ENCODE measurements at places on chromosomes 12 and 14.

GRCh38 chr12:52912711-52913430, 8.0 kb upstream of the KRT8 start:
- no peak for DNase-seq

DNA sequence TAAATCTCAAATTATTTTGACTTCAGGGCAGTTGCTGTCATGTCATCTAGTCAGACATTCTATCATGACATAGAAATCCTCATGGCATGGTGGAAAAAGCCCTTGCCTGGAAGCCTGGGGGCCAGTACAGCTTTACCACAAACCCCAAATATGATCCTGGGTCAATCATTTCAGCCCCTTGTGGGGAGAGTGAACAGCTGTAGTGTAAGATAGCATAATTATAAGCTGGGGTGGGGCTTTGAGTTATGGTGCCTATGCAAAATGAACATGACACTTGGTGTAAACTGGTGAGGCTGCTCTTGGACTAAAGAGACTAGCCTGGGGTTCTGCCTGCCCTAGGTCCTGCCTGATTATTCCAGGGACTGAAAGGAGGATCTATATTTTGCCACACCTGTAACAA, 207.7 kb upstream of the DDHD1 start:
- no peak for DNase-seq

GRCh38 chr12:130879781-130880389, 8.0 kb downstream of the RAN start:
- DNase-seq, result no peak

- no peak for DNase-seq
Observed at GRCh38 chr12:304805-305204, 42.2 kb upstream of the SLC6A13 start.

DNA sequence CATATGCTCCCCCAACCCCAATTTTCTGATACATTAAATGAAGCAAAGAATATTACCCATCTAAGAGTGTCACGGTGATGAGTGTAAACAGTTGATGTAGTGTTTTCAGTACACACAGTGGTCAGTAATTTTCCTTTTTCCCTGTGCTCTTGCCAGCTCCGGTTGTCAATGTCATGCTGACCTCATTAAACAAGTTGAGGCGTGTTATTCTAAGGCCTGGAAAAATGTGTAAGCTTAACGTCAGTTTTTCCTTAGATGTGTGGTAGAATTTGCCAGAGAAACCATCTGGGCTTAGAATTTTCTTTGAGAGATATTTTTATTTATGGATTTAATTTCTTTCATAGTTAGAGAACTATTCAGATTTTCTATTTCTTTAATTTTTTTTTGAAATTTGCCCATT, 11.7 kb upstream of the SERPINA6 start:
- DNase-seq, result no peak

GRCh38 chr12:23893611-23894010, 55.9 kb downstream of the SOX5 start:
- no peak for DNase-seq

DNA sequence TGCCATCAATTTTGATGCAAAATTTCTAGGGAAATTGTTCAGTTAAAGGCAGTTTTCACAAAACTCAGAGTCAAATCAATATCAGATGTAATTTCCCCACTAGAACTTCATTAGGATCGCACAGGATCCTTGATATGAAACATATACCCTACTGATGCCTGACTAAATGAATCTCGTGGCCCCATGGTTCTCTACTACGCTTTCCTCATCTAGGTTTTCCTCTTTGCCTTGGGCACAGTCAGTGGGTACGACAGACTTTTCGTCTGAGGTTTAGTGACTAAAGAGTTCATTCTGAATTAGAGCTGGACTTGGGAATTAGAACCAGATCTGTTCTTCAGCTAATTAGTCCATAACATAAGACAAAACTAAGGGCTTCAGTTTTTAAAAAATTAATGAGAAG, 42.5 kb upstream of the GNPNAT1 start:
- peak; percentile 74 for DNase-seq

GRCh38 chr14:43939836-43940235, 567.2 kb downstream of the FSCB start:
- no peak for DNase-seq

DNA sequence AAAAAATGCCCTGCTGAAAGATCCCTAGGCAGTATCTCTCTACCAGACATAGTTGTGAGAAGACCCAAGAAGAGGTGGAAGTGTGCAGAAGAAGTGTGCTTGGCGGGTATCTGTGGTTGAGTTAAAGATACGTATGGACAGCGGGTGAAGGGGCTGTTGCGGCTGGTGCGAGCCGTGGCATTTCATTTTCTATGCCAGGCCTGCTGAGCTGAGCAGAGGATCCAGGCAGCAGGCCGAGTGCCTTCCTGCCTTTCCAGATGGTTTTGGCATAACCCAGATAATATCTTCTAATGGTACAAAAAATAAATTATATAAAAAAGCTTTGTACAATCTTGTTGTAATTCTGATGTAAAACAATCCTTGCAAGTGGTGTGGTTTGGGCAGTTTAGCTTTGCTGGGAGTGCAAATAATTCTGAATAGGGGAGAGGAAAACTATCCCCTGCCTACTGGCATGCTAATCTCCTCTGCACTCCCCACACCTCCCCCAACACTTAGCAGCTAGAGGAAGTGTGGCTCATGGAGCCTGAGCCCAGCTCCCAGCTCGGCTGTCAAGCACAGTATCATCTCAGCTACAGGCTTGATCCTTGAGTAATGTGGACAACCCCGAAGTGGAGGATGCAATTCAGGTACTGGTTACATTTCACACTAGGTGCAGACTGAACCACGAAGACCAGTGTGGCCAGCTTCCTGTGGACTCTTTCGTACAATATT, 168.9 kb downstream of the VRK1 start:
- peak; percentile 46 for DNase-seq

DNA sequence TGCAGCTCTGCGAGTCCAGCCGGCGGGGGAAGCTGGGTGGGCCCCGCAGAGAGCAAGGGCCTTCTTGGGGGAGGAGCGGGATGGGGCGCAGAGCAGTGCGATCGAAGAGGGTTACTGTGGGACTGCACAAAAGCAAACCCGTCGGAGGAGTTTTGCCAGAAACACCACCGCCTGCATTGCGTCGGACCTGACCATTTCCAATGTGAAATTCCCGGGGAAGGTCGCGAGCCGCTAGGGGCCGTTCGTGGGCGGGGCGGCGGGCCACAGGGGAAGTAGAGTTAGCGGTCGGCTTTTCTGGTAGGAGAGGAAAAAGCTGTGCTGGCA, 333 bp upstream of the KCNA1 start:
- no peak for DNase-seq

DNA sequence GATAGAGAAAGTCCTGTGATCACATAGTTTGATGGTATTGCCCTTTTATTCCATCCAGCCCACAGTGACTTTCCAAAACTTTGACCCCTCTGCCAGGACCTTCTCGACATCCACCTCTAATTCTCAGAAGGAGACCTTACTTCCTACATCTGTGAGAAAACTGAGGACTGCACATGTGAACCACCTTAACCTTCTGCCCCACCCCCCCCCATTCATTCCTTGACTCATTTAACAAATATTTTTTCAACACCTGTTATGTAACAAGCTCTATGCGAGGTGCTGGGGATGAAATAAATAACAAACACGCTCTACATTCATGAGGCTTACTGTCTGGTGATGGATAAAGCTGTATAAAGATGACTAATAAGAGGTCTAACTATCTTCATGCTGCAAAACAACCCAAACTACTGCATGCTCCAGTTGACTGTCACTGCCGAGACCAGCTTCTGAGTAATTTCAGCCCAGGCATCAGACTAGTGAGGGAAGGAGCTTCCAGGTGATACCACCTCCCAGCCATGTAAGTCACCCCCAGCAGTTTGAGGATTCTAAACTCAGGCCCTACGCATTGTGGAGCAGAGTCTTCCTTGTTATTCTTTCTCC, 1.9 kb upstream of the HAL start:
- no peak for DNase-seq

GRCh38 chr14:94132285-94132887, 3.0 kb upstream of the IFI27L2 start:
- peak; percentile 71 for DNase-seq

DNA sequence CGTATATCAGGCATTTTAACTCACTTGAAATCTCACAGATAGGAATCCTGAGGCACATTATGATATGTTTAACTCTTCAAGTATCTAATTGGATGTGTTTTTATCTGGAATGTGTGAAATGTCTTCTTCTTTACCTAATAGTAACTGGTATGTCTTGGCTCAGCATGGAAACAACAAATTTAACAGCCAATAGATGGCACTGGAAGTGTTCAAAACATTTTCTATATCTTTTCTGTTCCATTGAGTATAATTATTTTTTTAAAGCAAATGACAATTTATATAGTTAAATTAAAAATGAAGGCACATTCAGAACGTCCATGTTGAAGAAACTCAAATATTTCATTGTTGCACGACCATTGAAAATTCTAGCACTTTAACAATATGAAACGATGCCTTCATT, 164.6 kb upstream of the SLC16A7 start:
- DNase-seq, result no peak

DNA sequence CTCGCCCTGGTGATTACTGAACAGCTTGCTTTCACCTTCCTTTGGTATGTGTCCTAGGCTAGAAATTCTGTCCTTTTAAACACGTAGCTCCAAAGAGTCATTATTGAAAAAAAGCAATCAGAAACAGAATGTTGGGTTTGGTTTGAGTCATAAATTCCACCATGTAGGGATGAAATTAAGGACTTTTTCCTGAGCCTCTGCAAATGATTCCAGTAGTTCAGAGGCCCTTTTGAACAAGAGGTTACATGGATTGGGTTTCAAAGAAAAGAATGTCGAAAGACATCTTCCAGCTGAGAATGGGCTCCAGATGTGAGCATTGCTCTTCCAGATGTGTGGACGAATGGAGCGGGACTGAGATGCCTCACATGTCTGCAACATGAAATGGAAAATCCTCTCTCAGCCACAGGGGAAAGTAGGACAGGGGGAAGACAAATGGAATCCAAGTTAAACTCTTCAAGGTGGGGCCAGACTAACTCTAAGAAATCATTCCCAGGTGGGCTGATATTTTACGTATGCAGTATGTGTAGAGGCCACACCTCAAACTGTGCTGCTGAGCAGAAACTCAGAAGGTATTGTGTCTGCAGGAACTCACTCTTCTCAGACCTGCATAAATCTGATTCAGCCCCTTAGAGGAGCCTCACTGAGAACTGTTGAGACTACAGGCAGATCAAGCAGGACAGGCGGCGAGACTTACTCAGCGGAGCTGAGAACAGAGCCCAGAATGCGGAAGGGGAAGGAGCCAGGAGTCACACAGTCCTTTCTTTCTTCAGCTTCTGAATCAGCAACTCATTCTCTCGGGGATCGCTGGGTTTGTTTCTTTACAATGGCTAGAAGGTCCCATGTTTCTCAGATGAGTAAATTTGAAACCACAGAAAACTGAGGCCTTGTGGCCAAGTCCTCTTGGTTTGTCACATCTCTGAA, 23.3 kb upstream of the EMP1 start:
- no peak for DNase-seq

- no peak for DNase-seq
Observed at GRCh38 chr12:549476-550082, 89.8 kb downstream of the B4GALNT3 start.

DNA sequence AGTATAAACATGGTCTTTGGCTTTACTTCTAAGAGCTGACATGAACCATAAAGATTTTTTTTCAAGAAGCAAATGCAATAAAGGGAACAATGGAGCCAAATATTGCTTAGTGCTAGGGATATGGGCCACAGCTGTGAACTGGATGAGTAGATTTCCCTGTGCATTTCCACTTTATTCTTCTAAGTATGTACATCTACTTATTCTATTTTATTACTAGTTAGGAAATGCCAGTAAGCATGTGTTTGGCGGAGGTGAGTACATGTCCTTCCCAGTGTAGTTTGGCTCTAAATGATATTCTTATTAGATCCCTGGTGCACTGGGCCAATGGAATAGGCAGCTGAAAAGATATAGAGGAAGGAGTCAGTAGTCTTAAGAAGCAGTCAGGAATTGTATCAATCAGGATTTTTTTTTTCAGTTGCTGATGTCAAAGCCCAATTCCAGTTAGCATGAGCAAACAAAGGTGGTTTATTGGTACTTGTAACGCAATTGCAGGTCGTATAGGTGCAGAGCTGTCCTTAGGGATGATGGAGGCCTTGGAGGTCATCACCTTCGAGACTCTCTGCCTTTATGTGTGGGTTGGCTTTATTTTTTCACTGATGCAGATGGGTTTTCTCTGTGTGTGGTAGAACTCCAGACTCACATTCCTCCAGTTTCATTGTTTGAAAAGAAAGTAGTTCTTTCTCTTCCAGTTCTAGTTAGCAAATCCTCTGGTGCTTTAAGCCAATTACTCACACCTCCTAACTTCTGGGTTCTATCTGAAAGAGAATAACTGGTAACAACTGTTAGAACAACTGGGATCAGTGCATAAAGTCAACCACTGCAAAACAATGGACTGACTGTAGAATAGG, 139.0 kb upstream of the LRIG3 start:
- DNase-seq, result no peak

- no peak for DNase-seq
Observed at GRCh38 chr12:123723765-123724164, 11.6 kb downstream of the ATP6V0A2 start.

GRCh38 chr14:103109535-103110441, 13.5 kb upstream of the TNFAIP2 start:
- no peak for DNase-seq

DNA sequence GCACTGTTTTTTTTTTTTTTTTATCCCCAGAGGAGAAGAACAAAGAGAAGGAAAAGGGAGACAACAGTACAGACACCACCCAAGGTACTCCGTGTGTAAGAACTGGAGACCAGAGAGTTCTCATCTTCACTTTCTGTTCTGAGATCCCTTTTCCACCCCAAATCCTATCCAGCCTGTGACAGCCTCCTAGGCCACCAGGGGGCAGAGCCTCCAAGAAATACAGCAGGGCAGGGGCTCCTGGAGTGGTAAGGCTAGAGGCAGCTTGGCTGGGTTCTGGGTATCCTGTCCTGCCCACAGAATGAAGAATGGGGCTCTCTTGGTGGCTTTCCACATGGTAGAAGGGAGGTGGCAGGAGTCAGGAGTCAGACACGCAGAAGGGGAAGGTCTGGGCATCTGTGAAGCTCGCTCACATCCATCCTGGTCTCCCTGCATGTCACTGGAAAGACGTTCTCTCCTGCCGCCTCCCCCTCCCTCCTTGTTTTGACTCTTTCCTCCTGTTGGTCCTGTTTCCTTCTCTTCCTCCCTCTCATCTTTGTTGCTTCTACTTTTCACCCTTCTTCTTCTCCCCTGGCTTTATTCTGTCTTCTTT, 12.0 kb downstream of the CLSTN3 start:
- peak; percentile 80 for DNase-seq

DNA sequence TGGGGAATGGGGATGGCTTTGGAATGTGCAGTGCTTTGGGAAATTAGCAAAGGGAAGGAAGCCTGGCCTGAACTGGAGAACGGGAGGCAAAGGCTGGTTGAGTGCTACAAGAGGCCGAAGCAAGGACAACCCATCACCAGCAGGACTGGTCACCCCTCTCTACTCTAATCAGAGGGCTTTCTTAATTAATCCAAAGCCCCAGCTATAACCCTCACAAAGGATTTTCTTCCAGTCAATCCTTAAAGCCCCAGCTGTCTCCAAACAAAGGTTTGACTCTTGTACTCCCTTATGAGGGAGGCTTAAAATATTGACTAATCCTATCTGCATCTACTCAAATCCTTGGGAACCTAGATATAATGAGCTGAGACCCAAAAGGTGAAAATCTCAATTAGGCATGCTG, 256.3 kb downstream of the NTF3 start:
- DNase-seq, result no peak

- no peak for DNase-seq
Observed at GRCh38 chr12:106001837-106002218, 136.9 kb downstream of the NUAK1 start.

Measured in BE2C (cell line).